ENCODE measurements at places on chromosomes 13 and 19.

- no peak for DNase-seq
Measured at GRCh38 chr13:33845572-33846302, 27.8 kb downstream of the RFC3 start.

DNA sequence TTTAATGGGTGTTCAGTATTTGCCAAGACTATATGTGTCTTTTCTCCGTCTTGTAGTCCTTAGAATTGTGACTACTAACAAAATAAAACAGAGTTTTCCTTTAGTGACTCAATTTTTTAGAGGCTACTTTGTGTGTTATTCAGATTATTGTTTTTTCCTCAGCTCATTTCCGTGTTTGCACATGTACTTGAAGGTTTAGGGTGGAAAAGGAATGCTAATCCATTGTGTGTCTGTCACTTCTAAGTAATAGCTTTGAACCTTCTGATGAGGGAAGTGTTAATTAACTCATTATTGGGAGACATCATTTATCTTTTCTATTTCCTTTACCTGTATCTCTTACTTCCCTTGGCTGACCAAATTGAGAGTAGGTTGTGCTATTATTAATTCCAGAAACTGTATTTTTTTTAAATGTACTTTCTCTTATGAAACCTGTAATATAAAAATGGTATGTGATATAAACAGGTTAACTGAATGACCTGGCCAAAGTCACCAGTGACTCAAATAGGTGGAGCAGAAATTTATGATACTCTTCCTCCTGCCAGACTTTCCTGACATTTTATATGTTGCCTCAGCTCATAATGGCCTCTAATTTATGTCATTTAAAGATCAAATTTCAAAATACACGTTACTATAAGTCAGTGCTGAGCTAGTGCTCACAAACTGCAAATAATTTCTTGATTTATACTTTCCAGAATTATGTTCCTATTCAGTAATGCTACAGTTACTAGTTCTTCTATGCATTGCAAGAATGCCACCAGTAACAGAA is 88.8 kb downstream of the LMO7 start:
- DNase-seq: no peak

DNA sequence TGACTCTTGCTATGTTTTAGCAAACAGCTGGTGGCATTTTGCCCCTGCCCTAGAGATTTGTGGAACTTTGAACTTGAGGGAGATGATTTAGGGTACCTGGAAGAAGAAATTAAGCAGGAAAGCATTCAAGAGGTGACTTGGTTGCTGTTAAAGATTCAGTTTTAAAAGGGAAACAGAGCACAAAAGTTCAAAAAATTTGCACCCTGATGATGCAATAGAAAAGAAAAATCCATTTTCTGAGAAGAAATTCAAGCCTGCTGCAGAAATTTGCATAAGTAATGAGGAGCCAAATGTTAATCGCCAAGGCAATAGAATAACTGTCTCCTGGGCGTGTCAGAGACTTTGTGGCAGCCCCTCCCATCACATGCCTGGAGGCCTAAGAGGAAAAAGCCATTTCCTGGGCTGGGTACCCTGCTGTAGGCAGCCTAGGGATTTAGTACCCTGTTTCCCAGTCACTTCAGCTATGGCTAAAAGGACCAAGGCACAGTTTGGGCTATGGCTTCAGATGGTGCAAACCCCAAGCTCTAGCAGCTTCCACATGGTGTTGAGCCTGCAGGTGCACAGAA is 958.5 kb upstream of the MIR17HG start:
- no peak for DNase-seq

- DNase-seq: no peak
Measured at GRCh38 chr19:18795540-18795939, 4.4 kb upstream of the COMP start.

DNA sequence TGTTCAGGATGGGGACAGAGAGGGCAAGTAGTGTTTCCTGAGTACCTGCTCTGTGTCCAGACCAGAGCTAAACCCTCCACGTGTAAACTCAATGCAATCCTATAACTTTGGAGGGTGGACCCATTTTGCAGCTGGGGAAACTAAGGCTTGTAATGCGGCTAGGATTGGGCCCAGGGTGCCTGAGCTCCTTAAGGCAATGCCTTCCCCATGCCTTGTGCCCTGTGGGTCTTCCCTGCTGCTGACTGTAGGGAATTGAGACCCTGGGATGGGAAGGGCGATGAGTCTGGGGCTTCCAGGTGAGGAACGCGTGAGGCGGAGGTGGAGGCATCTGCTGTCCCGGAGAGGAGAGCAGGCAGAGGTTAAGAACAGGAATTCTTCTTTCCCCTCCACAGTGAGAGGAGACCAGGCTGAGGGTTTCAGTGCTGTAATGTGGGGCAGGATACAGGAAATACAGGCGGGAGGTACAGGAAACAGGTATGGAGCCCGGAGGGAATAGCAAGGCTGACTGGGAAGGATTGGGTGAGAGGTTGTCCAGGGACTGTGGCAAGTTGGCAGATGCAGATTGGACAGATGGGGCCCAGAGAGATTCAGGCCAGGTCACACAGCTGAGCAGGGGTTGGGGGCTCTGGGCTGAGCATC is 19.2 kb downstream of the SLC27A1 start:
- DNase-seq: no peak

- DNase-seq: no peak
Measured at GRCh38 chr13:113884821-113885220, 20.9 kb upstream of the GAS6 start.

GRCh38 chr13:20331419-20331818 is 99.3 kb upstream of the GJB6 start:
- no peak for DNase-seq

DNA sequence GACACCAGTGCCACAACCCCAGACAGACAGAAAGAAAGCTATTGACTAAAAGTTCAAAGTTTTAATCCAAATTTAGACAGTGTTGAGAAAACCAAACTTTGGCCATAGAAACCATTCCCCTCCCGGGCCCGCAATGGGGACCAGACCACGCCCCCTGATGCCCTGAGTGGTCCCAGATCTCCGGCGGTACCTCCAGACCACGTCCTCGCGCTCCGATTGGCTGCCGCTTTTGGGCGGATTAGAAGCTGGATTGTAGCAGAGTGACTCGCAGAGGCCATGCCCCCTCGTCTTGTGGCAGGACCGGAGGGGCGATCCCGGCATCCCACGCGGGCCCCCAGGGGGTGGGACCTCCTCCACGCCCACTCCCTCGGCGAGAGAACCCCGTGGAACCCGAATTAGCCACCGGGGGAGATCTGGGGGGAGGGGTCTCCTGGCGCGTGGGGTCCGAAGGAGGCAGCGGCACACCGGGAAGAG is 797 bp upstream of the HSD17B14 start:
- peak; percentile 60 for DNase-seq

- no peak for DNase-seq
Measured at GRCh38 chr19:10122045-10122444, 2.3 kb upstream of the EIF3G start.

- no peak for DNase-seq
Measured at GRCh38 chr19:38862321-38863059, 12.7 kb upstream of the HNRNPL start.

DNA sequence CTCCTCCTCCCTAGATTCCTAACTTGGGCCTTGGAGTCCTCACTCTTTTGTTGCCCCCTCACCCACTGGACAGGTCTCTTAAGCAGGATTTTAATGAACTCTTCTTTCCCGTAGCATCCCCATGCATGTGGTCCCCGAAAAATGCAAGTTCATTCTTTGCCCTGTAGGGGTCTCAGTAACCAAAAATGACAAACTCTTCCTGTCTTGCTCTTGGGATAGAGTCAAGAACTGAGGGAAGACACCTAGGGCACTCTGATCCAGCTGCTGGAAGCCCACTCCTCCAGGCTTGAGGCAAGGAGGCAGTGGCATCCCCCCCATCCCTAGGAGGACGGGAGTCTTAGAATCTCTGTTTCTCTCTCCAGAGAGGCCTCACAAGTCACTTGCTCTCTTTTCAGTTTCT is 987.0 kb downstream of the DIAPH3 start:
- DNase-seq: no peak

DNA sequence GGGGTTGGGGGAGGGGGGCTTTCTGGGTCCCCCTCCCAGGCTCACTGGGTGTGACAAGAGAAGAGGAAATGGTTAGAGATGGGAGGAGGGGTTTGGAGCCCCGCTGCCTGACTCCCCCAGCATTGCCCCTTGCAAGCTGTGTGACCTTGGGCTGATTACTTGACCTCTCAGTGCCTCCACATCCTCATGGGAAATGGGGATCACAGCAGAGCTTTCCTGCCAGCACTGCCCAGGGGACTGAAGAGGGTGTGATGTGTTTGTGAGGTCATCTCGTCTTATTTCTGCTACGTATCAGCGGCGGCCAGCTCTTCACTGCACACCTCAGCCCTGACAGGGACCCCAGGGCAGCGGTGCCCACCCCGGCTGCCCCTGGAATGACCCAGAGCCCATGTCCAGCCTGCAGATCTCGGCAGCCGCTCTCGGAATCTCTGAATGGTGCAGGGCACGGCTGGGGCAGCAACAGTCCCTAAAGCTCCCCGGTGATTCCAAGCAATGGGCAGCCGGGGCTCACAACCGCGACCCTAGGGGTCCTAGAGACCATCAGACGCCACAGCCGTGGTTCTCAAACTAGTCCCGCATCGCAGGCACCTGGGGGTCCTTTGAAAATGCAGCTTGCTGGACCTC is 8.4 kb downstream of the PNMA8B start:
- no peak for DNase-seq

DNA sequence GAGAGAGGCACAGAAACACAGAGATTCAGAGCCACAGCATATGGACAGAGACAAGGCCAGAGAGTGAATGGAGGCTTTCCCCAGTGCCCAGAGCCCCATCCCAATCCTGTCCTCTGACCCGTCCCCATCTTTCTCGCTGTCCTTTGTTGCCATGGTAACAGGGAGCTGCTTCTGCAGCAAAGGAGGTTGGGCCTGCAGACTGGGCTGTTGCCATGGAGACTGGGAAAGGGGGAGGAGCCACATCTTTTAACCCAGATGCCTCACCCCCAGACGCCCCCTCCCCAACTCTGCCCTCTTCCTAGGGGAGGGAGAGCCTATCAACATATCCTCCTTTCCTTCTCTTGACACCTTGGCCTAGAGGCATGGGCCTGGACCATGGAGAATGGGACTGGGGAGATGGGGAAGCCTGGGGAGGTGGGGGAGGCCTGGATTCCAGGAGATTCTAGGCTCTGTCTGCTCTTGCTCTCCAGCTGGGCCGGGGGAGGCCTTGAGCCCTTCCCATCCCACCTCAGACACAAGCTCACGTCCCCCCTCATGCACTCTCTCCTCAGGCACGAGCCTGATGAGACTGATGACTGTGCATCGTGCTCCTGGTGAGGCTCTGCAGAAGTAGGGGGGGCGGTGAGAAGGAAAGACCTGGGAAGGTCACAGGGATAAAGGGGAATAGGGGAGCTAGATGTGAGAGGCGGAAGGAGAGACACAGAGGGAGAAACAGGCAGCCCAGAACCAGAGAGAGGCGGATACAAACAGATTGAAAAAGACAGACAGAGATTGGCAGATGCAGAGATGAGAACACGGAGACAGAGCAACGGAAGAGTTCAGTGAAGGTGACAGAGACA is 2.1 kb upstream of the ATP1A3 start:
- no peak for DNase-seq

DNA sequence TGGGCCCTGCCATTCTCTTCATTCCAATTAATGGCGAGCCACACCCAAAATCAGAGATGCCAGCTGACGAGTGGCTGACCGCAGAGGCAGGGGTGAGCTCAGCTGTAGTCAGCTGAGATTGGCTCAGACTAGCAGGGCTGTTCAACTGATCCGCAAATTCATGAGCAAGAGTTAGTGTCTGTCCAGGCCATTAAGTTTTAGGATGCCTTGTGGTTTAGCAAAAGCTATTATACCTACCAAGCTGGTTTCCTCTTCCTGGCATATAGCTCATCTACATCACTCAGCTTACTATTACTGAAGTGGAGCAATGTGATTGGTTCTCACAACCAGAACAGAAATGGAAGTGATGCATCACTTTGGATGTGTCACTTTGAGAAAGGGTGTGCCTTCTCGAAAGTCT is 148.7 kb downstream of the NALCN start:
- no peak for DNase-seq

DNA sequence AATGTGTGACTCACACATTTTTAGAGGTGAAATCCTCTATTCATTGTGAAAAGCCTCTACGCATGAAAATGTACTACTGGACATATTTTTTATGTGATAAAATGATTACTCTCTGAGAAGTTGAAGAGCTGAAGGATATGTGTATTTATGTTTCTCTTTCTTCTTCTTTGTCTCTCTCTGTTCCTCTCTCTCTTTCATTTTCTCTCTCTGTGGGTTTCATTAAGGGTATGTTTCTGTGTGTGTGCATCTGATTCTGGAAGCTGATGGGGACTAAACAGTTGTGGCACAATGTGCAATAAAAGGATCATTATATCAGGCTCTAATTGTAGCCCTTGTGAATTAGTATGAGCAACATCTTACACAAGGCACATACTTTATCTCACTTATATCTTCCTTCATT is 867.7 kb downstream of the PCDH9 start:
- no peak for DNase-seq

GRCh38 chr13:48746821-48747220 is 93.1 kb downstream of the CYSLTR2 start:
- DNase-seq: no peak

DNA sequence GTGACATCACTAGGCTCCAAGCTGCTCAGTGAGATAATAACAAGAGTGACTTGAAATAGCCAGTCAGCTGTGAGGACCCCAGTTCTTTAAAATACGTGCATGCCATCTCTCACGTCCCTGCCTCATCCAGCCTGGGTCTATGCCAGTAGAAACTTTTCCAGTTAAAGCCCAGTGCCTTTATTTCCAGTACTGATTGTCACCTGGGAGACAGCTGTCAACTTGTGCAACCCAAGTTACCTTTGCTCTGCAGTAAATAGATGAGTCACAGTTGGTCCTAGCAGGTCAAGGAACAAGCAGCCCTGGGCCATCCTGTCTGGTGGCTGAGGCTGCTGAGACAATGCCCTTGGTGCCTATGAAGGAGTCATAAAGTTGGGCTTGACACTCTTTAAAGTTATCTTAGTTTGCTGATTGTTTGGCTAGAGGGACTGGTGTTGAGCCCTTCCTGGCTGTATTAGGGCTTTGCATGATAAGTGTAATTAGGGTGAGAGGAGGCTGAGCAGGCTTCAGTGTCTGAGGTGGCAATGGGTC is 228.7 kb downstream of the LACC1 start:
- DNase-seq: no peak

- peak; percentile 50 for DNase-seq
Measured at GRCh38 chr19:44212866-44213346, 574 bp downstream of the ZNF227 start.

DNA sequence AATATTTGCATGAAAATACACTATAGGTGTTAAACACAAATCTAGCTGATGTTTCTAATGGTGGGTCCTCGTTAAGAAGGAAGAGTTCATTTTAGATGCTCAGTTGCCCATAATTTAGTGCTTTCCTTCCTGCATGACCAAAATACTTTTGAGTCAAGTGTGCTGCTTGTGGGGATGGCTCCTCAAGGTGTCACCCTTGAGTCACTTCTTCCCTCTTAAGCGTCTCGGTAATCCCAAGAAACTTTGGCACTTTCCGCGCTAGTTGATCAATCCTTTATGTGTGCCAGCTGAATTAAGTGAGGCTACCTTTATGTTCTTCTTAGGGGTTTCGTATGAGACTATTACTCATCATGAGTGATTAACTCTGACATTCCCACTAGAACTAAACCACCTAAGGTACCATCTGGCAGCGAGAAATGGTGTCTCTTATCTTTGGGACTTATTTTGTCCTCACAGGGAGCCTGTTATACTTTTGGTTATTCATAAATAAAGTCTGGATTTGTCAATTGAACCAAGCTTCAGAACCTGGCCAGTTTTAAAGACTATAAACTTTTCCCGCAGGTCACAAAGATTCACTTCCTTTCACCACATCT is 106.8 kb downstream of the NHLRC3 start:
- DNase-seq: peak; percentile 16
